ENCODE measurements at places on chromosomes 16 and 17.

GRCh38 chr16:76535-77272 lies 1.3 kb upstream of the MPG start:
- no peak for DNase-seq

DNA sequence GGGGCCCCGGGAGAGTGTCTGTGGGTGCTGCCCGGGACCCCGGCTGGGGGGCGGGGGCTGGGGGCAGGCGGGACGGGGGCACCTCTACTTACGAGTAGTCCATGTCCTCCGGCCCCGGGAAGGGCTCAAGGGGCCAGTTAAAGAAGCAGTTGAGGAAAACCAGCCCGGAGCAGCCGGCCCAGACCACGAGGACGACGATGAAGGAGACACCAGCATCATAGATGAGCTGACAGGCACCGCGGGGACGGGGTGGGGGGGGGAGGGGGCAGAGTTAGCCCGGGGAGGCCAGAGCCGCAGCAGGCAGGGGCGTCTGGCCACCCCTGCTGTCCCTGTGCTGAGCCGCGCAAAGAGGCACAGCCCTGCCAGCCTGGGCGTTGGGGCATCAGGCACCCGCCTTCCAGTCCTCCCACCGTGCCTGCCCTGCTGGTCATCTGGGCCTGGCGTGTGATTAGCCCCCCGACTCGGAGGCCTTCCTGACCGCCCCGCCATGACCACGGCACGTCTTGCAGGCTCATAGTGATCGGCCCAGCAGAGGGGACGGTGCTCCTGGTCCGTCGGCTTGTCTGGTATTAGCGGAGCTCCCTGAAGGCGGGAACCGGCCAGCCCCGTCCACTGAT lies 29.0 kb upstream of the PITPNA start:
- DNase-seq: no peak

DNA sequence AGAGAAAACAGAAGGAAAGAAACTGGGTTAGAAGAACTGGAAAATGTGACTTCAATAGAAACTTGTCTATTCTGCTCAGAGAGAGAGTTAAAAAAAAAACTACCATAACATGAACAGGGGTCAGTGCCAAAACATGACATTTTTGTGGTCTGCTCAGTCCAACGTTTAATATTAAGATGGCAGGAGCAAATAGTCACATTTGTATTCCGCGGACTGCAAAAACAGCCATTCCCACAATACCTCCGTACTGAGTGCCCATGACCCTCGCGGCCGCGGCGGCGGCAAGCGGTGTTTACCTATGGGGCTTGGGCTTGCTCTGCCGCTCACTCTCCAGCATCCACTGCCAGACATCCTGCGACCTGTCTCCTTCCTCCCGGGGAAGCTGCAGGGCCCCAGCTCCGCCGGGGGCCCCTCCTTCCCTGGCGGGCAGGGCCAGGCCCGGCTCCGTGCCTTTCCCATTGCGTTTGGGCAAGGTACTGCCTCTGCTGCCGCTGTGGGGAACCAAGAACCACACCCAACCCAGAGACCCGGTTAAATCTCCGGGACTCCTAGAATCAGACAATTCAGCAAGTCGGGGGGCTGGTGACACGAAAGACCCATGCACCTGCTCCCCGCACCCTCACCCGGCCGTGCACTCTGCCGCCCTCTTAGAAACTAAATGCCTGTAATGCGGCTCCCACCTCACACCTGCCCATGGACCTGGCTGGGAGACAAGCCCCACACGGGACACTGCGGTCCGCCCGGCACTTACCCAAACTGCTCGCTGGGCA lies 24.7 kb downstream of the AXIN2 start:
- no peak for DNase-seq

GRCh38 chr17:73706428-73706827 lies 62.2 kb upstream of the SDK2 start:
- no peak for DNase-seq

GRCh38 chr16:89171216-89172170 lies at the start of gene CDH15:
CDH15 (plus strand) TSS chr16:89171748; CDS start chr16:89171832, 84 bp downstream.
- DNase-seq: no peak

- DNase-seq: no peak
These were observed 125.2 kb downstream of the CDH11 start for GRCh38 chr16:64996641-64997040.

- no peak for DNase-seq
These were observed 17.0 kb upstream of the KRT20 start for GRCh38 chr17:40901981-40902474.

- no peak for DNase-seq
These were observed 74.6 kb downstream of the SPAG9 start for GRCh38 chr17:51046046-51046445.

- DNase-seq: no peak
These were observed 12.3 kb upstream of the CDRT4 start for GRCh38 chr17:15479703-15480102.

DNA sequence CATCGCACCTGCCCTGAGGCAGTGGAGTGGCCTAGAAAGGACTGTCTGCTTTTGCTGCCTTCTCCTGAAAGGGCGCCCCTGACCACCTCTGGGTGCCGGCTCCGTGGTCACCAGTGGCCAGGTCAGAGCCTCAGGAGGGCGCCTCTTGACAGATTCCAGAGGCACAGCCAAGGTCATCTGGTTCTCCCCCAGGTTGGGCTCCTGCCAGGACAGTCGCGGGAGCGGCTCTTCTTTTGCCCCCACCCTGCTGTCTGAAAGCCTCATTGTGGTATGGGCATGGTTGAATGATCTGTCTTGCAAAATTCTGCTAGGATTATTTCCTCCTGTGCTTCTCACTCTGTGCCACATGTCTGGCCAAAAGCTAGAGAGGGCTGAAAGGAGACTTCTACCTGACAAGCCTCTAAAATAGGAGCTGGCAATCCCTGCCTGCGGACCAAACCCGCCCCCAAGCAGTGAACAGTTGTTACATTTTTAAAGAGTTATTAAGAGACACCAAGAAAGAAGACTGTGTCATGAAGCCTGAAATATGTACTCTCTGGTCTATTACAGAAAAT lies 82.8 kb downstream of the SNX29 start:
- DNase-seq: no peak

DNA sequence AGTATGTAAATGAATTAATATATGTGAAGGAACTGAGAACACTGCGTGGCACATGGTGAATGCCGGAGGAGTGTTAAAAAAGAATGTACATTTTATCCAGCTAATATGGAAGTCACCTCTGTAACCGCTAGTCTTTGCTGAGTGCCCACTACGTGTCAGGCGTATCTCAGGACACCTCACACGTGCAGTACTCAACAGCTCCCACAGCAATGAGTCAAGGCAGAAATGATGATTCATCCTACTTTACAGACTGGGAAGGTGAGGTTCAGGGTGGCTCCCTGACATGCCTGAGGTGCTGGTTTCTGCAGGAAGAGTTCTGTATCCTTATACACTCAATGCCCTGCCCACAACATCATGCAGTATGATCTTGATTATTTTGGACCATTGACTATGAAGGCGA lies 487.0 kb downstream of the HAPSTR1 start:
- no peak for DNase-seq

GRCh38 chr17:83056583-83057396 lies 22.6 kb upstream of the METRNL start:
- no peak for DNase-seq

- no peak for DNase-seq
These were observed 43.9 kb downstream of the TRARG1 start for GRCh38 chr17:1323336-1323735.

DNA sequence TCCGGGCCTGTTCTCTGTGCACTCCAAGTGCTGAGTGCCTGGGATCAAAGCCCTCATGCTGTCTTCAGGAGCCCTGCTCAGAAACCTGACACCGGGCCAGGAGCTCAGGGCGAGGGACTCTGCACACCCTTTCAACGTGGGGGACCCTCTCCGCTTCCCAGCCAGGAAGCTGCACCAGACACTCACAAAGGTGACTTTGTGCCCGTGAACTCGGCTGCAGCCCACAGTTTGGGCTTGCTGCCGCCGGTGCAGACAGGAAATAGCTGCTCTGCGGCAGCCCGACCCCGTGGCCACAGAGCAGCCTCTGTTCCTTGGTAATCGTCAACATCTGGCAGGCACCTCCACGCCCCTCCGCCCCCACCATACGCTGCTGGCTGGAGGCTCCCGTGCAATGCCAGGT lies 93.4 kb upstream of the METRNL start:
- no peak for DNase-seq

DNA sequence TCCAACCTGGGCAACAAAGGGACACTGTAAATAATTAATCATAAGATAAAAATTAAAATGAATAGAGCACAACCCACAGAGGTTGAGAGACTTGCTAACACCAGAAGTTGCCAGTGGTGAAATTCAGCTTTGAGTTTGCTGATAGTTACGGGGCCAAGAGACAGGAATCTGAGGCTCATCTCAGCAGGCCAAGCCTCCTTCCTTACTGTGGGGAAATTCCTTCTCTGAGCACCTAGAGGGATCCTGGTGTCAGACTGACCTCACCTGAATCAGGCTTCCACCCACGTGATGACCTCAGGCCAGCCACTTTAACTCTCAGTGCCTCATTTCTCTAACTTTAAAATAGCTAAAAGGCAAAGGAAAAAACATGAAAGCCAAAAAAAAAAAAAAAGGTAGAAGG lies 4.7 kb downstream of the ABAT start:
- no peak for DNase-seq

GRCh38 chr16:54586474-54587175 lies 300.0 kb upstream of the IRX3 start:
- DNase-seq: no peak

DNA sequence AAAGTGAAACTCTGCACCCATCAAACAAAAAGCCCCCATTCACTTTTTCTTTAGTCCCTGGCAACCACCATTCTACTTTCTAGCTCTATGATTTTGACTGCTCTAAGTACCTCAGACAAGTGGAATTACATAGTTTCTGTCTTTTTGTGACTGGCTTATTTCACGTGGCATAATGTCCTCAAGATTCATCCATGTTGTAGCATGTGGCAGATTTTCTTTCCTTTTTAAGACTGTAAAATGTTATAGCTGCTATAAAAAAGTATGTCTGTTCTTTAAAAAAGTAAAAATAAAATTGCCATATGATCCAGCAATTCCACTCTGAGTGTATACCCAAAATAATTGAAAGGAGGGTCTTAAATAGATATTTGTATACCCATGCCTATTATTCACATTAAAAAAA lies 429.7 kb downstream of the CDH8 start:
- DNase-seq: no peak

DNA sequence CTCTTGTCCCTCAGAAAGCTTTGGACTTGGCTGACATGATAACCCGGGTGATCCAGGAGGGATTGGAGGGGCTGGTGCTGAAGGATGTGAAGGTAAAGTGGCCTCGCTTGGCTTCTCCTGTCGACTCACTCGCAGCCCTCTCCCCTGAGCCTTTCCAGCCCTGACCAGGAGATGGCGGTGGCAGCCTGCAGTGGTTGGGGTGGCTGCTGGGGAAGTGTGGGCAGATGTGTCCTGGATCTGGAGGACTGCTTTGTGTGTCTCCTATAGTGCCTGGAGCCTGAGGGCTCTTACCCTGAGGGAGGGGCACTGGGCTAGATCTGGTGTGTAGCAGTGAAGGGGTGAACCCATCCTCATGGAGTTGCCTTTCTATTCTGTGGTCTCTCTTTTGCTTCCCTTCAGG lies 17.9 kb downstream of the LIG3 start:
- DNase-seq: peak; percentile 59

DNA sequence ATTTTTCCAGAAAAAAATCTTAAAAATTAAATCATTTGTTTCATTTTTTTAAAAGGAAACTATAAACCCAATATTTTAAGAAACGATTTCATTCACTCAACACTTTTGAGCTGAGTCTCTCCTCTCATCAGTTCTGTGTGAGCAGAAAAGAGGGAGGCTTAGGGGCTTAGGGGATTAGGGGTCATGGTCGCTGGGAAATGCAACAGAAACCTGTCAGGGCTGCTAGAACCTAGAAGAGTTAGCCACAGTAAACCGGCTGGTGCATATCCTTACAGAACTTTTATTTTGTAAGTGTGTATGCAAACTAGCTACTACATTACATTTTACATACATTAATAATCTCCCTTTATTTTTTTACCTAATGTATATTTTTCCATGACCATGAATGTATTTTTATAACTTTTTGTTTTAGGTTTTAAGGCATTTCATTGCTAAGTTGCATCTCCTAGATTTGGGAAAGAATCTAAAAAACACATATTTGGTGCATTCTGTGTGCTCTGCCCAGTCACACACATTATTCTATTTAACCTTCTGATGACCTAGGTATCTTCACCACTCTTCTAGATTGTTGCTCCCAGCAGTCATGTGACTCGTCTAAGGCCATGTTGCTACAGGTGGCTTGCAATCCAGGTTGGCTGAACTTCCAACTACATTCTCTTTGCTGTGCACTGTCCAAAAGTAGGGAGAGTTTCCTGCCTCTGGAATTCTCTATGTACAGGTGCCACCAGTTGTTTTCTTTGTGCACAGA lies 24.4 kb downstream of the TBC1D3B start:
- DNase-seq: no peak

DNA sequence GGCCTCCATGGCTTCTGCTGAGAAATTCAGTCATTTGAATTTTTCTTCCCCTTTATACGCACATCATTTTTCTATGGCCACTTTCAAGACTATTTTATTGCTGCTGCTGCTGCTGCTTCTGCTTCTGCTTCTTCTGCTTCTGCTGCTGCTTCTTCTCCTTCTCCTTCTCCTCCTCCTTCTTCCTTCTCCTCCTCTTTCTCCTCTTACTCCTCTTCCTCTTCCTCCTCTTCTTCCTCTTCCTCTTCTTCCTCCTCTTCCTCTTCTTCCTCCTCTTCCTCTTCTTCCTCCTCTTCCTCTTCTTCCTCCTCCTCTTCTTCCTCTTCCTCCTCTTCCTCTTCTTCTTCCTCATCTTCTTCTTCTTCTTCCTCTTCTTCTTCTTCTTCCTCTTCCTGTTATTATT lies 22.4 kb downstream of the CPD start:
- DNase-seq: no peak

GRCh38 chr16:866252-866896 lies 65.8 kb upstream of the GNG13 start:
- DNase-seq: no peak

DNA sequence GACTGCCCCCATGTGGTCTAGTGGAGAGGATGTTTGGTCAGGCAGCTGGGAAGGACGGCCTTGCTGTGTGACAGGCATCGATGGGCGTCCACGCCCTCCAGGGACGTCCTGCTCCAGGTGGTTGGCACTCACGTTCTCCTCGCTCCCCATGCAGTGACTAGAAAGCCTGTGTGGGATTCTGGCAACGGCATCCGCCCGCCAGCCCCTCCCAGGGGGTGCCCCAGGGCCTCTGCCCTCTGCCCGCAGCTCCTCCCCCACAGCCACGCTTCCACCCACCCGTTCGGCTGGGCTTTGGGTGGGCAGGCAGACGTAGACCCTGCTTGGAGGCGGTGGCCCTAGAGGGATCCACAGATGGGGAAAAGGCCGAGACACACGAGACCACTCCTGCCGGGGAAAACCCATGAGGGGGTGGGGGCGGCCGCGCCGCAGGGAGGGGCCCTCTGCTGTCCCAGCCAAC lies 4.7 kb upstream of the IL17C start:
- DNase-seq: no peak

DNA sequence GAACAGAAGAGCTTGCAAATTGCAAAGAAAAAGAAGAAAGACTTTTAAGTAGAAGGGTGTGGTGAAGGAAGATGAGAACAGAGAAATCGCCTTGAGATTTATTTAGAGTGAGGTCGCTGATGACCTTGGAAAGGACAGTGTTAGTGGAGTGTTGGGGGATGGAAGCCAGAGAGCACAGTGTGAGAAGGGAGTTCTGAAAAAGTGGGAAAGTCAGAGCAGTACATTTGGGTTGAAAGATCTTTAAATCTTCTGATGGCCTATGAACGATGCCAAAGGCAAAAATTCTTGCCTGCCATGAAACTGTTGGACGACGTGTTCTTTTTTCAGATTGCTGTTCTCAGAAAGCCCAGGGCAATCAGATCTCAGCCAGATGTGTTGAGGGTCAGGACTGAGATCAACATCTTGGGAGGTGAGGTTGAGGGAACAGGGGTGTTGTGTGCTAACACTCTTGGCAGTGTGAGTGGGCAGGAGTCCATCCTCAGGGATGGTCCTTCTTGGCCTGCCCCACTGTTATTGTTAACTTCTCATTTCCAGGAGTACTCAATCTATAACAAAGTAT lies 330.1 kb downstream of the MAP2K6 start:
- DNase-seq: no peak
